ENCODE measurements at places on chromosomes 6 and 20. TPM values are rescaled to one million over a fixed set of nuclear protein-coding genes. Genes with fewer than 3 reads are reported as not detected.

GRCh38 chr20:39897781-39898466 is 791.1 kb downstream of the MAFB start:
- no peak for DNase-seq

DNA sequence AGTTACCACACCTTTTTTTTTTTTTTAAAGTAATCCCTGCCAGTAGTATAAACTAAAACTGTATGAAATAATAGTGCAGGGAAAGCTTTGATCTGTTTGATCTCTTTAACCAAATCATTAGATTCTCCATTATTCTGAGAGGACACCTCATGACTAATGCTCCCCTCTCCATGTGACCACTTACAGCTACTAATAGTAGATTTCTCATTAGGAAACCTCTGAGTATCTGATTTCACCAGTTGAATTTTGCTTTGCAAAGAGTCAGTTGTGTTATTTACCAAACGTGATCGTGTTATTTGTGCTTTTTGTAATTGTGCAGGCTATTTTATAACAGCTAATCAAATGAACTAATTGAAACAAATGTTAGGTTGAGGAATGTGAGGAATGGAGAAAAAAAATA is 12.5 kb downstream of the CASP8AP2 start:
- no peak for DNase-seq

The CUTA gene
- total RNA-seq: 43.8 TPM

- no peak for DNase-seq
These were observed 89.4 kb upstream of the EDN1 start for GRCh38 chr6:12200761-12201160.

- DNase-seq: no peak
These were observed 10.5 kb upstream of the TFAP2A start for GRCh38 chr6:10425176-10425974.

DNA sequence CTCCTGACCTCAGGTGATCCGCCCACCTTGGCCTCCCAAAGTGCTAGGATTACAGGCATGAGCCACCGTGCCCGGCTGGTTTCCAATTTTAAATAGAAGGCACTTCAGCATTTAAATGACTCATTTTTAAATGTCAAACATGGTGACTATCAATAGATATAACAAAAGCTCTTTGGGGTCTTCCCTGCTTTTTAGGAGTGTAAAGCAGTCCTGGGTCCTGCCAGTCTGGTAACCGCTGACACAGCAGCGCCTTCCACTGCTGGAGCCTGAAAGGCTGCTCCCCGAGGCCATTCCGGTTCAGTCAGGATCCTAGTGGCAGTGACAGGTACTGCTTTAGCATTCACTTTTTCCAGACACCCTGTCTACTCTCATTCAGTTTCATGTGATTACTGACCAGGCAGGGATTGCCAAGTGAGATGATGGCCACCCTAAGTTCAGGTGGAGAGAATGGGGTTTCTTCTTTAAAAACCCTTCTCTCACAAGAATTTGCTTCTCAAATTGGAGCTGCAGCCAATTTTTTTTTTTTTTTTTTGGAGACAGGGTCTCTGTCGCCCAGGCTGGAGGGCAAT is 5.1 kb downstream of the DIDO1 start:
- DNase-seq: peak; percentile 73

The SLC25A27 gene
- total RNA-seq: 0.51 TPM

The LRRC73 gene
- total RNA-seq: under 0.01 TPM

DNA sequence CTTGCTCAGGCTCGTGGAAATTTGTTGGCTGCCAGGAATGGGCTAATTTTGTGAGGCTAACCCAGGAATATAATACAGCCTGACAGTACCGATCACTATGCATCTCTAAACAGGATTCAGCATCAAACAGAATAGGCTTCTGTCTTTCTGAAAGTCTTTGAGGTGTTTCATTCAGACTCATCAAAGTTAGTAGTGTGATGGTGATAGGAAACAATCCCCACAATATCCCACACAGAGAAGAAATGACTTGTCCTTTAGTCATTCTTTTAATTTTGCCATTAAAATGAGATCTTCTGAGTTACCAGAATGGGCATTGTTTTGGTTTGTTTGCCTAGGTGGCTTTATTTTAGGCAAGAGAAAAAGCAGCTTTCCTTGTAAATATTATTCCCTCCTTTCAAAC is 54.3 kb downstream of the FAM229B start:
- DNase-seq: no peak

- no peak for DNase-seq
These were observed 1.7 kb upstream of the ADGRF5 start for GRCh38 chr6:46923476-46923875.

DNA sequence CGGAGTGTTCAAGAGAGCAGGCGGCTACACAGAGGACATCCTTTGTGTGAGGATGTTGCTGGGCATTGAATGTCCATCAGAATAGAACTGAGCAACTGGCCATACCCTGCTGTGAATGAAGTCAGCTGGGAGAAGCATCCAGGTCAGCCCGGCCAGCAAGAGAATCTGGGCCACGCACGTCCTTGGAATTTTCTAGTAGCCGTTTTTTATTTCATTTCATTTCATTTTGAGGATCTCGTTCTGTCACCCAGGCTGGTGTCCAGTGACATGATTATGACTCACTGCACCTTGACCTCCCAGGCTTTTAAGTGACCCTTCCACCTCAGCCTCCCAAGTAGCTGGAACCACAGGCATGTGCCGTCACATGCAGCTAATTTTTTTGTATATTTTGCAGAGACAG is 97.9 kb downstream of the SSR1 start:
- DNase-seq: no peak

DNA sequence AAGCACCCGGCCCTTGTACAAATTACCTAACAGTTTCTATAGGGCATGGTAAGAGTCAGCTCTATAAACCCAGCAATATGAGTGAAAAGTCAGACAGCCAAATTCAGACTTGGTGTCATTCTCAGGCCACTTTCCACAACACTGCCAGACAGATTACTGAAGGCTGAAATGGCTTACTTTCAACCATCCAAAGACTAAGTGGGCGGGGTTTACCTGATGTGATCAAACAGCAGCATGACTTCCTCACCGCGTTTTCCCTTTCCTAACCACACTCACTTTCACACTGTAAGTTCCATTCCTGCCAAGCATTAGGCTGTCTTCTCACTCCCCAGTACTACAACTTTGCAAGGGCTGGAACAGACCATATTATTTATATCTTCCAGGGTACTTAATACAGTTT is 85.9 kb downstream of the SMLR1 start:
- DNase-seq: no peak

GRCh38 chr20:49043000-49043399 is 3.1 kb upstream of the CSE1L start:
- no peak for DNase-seq

DNA sequence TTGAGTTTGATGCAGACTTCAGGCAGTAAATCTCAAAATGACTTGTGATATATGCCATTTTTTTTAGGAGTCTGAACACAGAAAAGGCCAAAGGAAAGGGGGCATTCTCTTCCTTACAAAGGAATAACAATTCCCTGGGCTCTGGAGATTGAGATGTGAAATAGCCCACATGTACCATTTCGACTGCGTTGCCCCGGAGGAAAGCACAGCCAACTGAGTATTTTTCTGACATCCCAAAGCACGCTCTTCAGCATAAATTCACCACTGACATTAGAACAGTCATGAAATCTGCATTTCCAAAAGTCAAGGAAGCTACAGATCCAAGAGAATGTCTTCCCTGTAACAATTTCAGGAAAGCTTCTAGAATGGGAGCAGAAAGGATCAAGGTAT is 7.8 kb downstream of the ELOVL2 start:
- DNase-seq: no peak

DNA sequence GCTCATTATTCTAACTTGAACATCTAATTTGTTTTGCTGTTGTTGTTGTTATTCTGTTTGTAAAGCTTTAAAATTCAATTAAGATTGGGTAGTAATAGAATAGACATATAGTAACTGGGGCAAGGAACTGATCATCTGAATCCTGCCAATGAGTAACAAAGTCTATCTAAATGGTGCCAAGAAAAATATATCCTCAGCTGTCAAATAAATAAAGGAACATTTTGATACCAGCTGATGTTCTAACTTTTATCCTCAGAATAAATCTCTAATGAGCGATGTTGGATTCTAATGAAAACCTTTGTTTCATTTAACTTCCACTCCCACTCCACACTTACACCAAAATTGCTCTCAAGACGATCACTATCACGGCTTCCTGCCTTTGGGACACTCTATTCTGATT is 210.9 kb downstream of the TINAG start:
- DNase-seq: peak; percentile 7

DNA sequence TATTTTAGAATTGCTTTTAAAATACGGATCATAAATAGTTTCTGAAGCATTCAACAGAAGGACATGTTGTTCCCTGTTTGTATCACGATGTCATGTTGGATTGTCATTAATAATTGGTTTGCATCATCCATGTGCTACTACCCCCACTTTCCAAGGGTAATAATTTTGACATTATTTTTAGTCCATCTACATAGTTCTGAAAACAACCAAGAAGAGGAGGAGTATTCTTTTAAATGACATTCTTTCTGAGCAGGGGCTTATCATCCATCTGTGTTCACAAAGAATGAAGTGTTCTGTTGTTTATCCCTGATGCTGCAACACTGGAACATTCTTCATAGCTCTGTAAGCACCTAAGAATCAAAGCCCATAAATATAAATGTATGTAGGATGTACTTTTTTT is 151.0 kb upstream of the CITED2 start:
- DNase-seq: no peak

The BAK1 gene
- total RNA-seq: 22.7 TPM

DNA sequence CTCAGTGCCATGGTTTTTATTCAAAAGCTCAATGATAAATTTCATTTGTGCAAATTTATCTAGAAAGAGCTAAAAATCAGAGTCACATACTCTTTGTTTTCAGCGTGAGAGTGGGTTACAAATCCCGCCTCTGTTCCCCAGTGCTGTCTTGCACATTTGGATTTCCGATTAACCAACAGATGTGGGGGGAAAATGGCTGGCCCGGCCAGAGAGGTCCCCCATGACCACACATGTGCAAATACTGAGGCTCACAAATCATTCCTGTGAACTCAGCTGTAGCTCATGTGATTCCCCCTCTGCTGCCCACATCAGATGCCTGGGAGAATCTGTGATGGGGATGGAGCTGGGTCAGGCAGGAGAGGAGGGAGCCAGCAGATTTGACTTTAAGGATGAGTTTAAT is 168.7 kb downstream of the PAX1 start:
- no peak for DNase-seq

DNA sequence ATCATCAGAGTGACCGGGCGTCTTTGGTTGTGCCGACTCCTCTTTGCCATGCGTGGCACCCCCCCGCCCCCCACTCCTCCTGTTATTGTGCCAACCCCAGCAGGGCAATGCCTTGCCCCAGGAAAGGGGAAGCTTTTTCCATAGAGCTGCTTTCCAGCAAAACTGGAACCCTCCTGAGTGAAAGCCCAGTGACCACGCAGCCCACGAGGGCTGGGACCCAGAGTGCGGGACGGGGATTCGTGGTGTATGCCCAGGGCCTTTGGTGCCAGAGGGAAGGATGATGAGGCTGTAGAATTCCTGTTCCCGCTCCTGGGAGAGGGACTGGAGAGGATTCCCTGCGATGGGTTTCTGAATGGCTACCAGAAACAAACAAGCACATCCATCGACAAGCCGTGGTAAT is 116.8 kb upstream of the BACH2 start:
- no peak for DNase-seq

DNA sequence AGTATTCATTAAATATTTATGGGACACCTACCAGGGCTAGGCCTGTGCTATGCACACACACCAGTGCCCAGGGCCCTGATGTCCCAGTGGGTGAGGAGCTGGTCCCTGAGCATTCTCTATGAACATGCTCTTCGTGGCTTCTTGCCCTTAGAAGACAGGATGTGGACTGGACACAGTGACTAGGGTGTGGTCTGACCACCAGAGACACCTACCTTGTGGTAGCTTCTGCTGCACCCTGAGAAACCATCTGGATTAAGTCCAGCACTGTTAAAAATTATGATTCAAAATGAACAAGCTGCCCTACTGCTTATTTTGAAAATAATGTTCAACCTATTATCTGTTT is 112.9 kb upstream of the RPS6KA2 start:
- DNase-seq: no peak

- DNase-seq: no peak
These were observed 148.3 kb upstream of the RIN2 start for GRCh38 chr20:19609642-19610223.

All from dermis microvascular lymphatic vessel endothelial cell (primary cell).